ENCODE measurements at places on chromosomes 1 and 21.

DNA sequence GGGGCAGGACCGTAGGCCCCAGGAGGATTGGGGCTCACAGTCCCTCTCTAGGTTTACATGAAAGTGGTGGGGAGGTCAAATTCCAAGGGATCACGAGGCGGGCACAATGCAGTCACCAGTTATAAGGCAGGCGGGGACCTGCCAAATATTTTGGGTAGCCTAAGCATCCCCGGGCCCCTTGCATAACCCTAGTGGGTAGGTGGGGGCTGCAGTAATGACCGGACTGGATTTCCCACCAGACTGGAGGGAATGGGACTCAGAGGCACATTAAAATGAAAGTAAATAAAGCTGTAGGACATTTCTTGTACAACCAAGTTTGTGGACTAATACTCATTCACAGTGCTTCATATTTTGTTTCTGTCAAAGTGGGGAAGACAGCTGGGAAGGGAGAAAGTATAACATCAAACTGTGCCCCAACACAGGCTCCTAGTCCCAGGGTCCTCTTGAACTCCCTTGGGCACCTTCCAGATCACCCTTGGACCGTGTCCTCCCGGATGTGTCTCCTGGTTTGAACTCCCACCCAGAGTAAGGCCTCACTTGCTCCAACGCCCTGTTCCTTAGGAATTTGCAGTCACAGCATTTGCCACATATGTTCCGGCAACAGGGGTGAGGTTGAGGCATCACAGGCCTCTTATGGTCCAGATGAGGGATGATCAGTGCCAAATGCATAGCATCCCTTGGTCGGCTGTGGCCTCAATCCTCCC is 28.4 kb upstream of the KIAA0040 start:
- peak; percentile 41 for DNase-seq

GRCh38 chr1:232602622-232603021 is 27.3 kb downstream of the SIPA1L2 start:
- peak; percentile 61 for DNase-seq

- DNase-seq: no peak
Observed at GRCh38 chr1:26412180-26412840, 1.7 kb downstream of the LIN28A start.

GRCh38 chr1:88673446-88673845 is 10.6 kb upstream of the PKN2 start:
- DNase-seq: no peak

DNA sequence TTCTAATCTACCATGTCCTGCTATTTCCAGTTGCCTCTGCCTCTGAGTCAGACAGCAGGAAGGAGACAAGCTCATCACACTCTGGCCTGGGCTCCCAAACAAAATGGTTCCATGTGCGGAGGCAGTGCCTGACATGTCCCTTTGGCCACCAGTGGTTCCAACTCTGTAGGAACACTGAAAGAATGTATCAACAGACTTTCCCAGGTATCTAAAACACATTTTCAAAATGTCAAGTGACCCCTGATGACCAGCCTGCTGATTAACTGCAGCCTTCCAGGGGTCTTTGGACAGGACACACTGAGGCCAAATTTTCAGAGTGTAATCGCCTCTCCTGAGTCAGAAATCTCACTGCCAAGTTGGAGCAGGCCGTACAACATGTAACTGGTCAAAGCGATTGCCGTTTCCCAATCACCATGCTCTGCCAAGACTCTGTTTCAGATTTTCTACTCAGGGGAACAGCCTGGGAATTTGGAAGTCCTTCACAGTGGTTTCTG is 172.7 kb downstream of the TPR start:
- DNase-seq: no peak

- DNase-seq: no peak
Observed at GRCh38 chr1:209490013-209490412, 93.5 kb upstream of the CAMK1G start.

DNA sequence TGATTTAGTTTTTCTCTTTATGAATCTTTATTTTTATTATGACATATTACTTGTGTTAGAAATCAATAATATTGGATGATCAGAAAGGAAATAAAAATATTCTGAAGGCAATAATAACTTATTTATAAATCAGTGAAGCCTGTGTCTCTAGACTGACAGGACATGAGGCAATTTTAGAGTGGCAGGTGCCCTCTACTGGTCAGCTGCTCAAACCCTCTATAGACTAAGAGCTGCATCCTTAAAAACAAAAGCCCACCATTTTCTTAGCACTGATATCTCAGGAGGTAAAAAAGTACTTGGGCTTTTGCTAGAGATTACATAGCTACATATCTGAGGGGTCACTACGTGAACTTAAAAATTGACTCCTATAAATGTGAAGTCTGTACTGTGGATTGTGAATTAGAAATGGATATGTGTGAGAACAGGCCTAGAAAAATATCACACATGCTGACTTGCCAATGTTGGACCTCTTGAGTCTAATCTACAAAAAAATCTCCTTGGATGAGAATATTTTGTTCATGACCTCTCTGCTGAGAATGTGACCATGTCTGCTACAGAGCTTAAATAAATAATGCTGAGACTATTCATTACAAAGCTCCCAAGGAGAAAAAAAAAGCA is 597.9 kb upstream of the ADAMTS5 start:
- peak; percentile 70 for DNase-seq

GRCh38 chr1:169550294-169550693 is 36.0 kb downstream of the F5 start:
- peak; percentile 69 for DNase-seq

- no peak for DNase-seq
Observed at GRCh38 chr1:206534552-206534951, 27.2 kb downstream of the RASSF5 start.

- DNase-seq: no peak
Observed at GRCh38 chr21:36873513-36873912, 93.0 kb downstream of the HLCS start.

DNA sequence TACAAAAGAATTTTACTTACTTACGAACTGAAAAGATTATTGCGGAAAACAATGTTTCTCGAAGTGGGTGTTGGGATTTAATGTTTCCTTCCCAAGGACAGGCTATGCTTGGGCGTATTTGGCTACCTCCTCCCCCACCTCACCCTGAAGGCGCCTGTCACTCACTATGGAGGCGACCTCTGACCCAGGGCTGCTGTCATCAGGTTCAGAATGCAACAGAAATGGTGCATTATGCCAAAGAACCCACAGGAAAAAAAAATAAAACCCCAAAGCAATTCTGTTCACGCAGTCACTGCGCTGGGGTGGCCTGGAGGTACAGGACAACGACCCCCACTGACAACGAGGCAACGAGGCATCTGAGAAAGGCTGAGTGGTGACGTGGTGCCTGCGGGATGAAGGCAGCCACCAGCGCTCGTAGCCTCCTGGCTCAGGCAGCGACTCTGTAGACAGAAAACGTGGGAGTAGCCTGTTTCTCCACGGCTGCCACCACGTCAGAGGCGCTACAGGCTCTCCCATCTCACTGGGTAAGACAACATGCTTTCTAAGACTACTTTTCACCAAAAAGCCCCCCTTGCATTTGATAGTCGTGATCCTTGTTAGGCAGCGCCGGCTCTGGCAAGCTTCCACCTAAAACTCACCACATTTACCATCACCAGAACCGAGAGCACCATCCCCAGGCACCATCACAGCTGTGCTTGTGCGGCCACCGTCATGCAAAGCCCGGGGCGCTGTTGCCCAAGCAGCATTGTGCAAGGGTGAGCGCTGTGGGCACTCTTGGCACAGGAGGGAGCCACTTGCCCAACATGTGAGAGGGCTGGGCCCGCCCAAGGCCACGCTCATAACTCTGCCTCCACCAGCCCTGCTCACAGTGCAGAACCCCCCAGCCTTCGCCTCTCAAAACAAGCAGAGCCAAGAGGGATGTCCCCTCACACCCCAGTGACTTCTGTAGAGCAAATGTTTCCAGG is 14.3 kb downstream of the NADK start:
- no peak for DNase-seq

- DNase-seq: peak; percentile 29
Observed at GRCh38 chr1:200525090-200525987, 95.2 kb downstream of the KIF14 start.

- DNase-seq: peak; percentile 90
Observed at GRCh38 chr1:45014321-45015028, 2.4 kb downstream of the UROD start.

- no peak for DNase-seq
Observed at GRCh38 chr1:42740851-42741580, 980 bp upstream of the CLDN19 start.

- DNase-seq: no peak
Observed at GRCh38 chr1:151547119-151547899, 7.2 kb downstream of the TUFT1 start.

GRCh38 chr1:25810341-25811299 is 9.1 kb upstream of the MTFR1L start:
- DNase-seq: peak; percentile 90

- no peak for DNase-seq
Observed at GRCh38 chr1:20319456-20320220, 29.0 kb downstream of the VWA5B1 start.

- no peak for DNase-seq
Observed at GRCh38 chr1:213287987-213288386, 236.9 kb downstream of the RPS6KC1 start.

GRCh38 chr1:39969048-39969447 is 14.1 kb downstream of the MFSD2A start:
- no peak for DNase-seq

GRCh38 chr21:38609580-38609979 is 111.3 kb upstream of the ERG start:
- DNase-seq: no peak

DNA sequence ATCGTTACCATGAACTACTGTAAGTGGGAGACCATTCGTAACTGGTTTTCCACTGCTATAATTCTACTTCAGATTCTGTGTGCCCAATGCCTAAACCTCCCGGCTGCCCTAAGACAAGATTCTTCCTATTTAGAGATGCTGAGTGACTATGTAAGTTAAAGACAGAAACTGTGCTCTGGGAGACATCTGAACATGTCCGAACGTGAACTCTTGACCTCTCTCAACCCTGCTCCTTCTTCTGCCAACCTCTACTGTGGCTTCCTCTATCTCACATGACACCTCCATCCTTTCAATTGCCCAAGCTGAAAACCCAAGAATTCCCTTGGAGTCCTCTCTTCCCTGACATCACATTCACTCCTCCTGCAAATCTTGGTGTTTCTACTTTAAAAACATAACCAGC is 182.9 kb downstream of the AKT3 start:
- no peak for DNase-seq

GRCh38 chr1:221832617-221833016 is 90.7 kb upstream of the DUSP10 start:
- no peak for DNase-seq

GRCh38 chr1:44366371-44366975 is 11.4 kb upstream of the ERI3 start:
- no peak for DNase-seq

GRCh38 chr1:60041783-60042182 is 31.8 kb downstream of the C1orf87 start:
- no peak for DNase-seq

DNA sequence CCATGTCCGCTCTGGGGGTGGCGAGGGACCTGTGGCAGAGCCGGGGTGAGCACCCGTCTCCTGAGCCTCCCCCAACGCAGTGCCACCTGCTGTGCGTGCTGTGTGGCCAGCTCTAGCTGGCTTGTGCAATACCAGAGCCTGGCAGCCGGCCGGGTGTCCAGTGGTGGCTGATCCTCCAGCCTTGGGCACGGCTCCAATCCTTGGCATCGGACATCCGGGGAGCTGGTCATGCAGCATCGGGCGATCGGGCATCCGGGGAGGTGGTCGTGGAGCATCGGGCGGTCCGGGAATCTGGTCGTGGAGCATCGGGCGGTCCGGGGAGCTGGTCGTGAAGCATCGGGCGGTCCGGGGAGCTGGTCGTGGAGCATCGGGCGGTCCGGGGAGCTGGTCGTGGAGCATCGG is 8.1 kb downstream of the SLX9 start:
- DNase-seq: no peak

DNA sequence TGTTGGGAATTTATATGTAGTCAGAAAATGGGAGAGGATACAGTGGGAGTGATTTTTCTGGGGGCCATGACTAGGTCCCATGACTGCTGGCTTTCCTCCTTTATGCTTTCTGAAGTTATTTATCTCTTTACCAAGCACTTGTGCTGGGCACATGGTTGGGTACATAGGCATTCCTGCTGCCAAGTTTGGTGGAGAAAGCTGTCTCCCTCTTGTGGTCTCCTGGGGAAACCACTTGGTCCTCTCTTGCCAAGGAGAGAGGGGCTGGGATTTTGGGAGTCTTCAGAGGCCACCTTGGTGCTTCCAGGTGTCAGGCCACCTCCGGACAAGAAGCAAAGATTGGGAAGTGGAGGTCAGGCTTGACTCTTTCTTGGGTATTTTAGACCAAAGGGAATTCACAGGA is 120.2 kb upstream of the KCNE2 start:
- DNase-seq: peak; percentile 62

DNA sequence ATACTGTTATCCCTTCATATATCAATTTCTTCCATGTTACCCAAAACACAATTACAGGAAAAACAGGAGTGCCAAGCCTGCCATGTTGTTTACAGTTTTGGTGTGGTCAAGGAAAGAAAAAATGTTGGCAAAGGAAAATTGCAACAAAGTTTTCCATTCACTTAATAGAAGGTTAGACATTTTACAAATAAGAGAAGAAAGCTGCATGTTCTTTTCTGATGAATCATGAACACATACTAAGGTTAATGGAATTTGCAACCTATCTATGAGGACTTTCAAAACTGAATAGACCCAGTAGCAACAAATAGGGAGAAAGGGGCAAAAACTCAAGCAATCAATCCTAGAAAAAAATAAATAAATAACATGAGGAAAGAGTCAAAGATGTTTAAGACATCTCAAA is 556.7 kb downstream of the DPYD start:
- DNase-seq: no peak

DNA sequence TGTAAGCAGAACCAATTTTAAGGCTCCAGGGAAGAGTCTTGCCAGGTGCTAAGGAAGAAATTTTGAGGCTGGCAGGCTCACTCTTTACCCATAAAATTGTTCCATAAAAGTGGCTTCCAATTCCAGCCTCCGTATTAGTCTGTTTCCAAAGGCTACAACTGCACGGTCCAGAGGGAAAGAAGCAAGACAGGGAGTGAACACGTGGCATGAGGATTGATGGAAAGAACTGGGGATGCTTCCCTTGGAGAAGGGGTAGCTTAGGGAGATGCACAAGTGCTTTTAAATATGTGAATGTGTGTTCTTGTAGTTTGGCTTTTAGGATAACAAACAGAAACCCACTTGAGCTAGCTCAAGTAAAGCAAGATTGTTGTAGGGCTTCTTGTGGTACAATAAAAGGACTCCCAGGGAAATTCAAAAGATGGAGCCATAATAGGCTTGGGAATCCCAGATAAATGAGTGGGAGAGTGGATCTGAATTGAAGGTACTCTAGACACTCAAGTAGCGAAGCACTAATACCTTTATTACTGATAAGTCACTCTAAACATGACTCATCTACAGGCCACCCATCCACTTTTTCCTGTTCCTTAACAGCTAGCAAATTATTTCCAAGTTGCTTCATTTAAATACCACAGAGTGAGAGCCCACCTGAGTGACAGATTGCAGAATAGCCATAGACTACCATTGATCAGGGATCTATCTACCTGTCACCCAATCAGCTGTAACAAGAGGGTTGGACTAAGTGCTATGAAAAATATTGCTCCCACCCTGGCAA is 34.8 kb upstream of the NPL start:
- DNase-seq: no peak
